Uterus (tissue), 4 donors: ENCODE measurements at places on chromosomes 11 and 22. TPM values are rescaled to one million over a fixed set of nuclear protein-coding genes. Genes with fewer than 3 reads are reported as not detected.

- no peak for DNase-seq
These were observed 174.1 kb downstream of the ARHGAP42 start for GRCh38 chr11:100861212-100861611.

GRCh38 chr11:17063171-17064002 lies 14.1 kb downstream of the RPS13 start:
- no peak for DNase-seq

- no peak for DNase-seq
These were observed 22.2 kb downstream of the TREH start for GRCh38 chr11:118657238-118657637.

The PGA5 gene
- not detected for total RNA-seq

- DNase-seq = no peak
These were observed at the start of gene MS4A4A for GRCh38 chr11:60280412-60280811. Gene MS4A4A (plus strand): TSS chr11:60280666. CDS start chr11:60280676, 10 bp downstream.

DNA sequence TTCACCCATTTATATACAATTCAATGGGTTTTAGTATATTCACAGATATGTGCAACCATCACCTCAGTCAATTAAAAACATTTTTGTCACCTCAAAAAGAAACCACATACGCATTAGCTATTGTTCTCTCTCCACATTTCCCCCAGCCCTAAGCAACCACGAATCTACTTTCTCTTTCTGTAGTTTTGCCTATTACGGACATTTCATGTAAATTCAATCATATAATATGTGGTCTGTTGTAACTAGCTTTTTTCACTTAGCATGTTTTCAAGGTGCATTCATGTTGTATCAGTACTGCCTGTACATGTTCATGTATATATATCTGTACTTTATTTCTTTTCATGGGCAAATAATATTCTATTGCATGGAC lies 104.7 kb upstream of the RRM1 start:
- no peak for DNase-seq

DNA sequence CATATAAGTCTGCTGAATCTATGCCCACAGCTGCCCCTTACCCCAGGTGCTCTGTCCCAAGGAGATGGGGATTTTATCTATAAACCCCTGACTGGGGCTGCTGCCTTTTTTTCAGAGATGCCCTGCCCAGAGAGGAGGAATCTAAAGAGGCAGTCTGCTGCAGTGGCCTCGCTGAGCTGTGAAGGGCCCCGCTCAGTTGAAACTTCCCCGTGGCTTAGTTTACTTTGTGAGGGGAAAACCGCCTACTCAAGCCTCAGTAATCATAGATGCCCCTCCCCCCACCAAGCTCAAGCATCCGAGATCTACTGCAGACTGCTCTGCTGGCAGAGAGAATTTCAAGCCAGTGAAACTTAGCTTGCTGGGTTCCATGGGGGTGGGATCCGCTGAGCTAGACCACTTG lies 7.4 kb upstream of the SCGB1D4 start:
- no peak for DNase-seq
